ENCODE measurements at places on chromosomes 3 and 15.

- DNase-seq: no peak
Observed at GRCh38 chr3:13519006-13519791, 29.7 kb upstream of the FBLN2 start.

GRCh38 chr15:67018026-67018425 lies 47.4 kb upstream of the SMAD3 start:
- DNase-seq: no peak

DNA sequence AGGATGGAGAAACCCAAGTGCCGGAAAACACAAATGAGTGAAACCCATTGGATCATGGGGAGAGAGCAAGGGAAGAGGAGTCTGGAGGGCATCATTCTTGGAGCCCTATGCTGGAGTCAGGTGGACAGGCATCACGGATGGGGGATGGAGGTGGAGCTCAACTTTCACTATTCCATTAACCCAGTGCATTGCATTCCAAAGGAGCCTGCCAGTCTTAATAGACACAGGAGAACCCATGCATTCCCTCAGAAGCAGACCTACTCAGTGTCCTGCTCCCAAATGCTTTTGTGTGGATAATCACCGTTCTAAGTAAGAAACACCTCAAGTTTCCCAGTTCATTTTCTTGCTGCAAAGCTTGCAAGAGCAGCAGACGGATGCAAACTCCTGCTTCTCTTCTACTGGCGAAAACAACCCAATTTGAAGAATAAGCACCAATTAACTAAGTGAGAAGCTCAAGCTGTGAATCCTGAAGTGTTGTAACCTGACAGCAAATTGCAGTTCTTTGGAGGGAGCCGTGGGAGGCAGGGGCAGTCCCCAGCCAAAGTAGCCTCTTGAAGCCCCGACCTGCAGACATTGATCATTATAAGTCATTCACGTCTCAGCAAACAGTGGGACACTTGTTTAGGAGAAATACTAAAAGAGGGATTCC lies 25.3 kb downstream of the SEMA5B start:
- no peak for DNase-seq

GRCh38 chr3:66803206-66803605 lies 194.9 kb upstream of the KBTBD8 start:
- DNase-seq: no peak

DNA sequence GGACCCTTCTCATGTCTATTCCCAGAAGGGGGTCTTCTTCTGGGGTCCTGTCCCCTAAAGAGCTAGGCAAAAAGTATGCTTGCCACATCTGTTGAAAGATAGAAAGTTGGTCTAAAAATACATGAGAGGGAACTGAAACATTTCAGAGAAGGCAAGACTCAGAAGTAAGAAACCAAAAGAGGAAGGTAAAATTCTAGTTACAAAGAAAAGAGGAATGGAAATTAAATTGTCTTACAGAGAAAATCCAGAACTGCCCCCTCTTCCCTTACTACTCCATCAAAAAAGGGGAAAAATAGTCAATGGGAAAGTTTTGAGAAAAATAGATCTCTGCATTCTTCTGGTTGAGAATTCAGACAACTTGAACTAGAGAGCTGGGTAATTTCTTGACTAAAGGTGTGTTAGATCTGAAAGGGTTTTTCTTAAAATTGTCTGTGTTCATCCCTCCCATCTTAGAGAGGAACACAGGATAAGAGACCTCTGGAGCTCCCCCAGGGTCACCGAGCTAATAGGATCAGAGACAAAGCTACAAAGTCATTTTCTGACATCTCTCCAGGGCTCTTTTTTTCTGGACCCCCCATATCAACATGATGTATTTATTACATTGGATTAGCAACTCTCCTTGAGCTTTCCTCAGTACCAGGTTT lies 32.3 kb upstream of the CCR2 start:
- DNase-seq: no peak
